WTC11 (cell line): ENCODE measurements at places on chromosomes 12 and 14.

GRCh38 chr12:49031573-49032161 lies 13.1 kb upstream of the PRKAG1 start:
- DNase-seq: no peak

DNA sequence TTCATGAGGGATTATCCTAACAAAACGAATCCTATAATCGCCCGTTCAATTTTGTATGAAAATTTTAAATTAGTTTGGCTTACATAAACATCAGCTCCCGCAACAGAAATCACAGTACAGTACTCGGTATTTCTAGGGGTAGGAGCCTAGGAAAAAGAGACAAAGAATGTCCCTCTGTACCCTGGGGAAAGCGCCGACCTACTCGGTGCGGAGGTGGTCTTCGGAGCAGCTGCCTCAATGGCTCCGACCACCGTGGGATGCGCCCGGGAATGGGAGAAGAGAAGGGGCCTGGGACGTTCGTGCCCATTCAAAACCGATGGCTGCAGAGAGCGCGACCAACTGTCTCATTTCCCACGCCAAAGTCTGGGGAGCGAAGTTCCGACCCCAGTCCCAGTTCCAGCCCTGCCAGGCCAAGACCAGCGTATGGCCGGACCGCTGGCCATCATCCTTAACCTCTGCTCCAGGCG lies 618 bp downstream of the GNPNAT1 start:
- no peak for DNase-seq

DNA sequence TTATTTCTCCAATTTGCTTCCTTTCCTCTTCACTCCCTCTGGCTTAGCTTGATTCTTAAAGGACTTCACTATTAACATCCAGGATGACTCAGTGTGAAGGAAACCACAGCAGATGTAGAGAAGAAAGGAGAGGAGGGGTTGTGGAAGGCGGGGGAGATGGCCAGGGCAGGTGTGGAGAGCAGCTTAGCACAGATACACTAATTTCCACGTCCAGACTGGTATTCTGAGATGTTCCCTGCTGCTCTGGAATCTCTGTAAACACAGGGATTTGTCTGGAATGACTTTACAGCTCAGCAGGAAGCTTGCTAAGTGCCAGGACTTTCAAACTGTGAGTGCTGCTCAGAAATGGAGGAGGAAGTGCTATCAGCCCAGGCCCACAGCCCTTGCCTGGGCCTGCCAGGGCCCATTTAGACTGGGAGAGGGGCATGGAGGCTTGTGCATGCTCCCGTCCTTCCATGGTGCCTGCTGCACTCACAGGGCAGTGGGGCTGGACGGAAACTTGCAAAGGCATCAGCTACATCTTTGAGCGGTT lies 202.5 kb upstream of the DDHD1 start:
- DNase-seq: peak; percentile 57

GRCh38 chr14:29077916-29078315 lies 311.3 kb downstream of the FOXG1 start:
- DNase-seq: no peak

DNA sequence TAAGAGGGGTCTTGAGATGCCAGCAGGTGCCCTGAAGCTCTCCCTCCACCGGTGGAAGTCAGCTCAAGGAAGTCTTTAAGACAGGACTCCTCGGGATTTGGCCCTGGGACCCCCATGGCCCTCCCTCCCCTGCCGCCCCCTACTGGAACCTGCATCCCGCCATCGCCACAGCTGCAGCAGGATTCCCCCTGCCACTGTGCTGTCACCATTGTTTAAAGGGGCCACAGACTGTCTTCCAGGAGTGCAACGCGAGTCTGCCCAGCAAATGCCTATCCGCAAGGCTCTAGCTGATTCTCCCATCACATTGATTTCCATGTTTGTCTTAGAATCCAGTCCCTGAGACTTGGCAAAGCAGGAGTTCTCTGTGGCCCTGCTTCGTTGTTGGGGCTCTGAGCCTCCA lies 770.8 kb upstream of the ALG10B start:
- no peak for DNase-seq

DNA sequence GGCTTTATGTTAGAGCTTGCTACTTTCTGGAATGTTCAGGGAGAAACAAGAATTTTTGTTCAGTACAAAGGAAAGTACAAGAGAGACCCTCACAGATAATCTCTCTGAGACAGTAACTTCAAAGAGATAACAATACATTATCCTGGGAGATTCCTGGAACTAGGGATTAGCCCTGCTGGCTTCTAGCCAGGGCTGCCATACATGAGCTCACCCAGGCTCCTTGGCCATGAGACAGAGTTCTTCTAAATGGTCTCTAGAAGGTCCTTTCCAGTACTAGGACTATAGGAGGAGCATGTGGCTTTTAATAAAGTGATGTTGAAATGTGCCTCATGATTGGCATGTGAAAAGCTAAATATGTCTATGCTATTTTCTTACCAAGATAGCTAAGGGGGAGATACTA lies 342.5 kb downstream of the EMP1 start:
- DNase-seq: no peak

DNA sequence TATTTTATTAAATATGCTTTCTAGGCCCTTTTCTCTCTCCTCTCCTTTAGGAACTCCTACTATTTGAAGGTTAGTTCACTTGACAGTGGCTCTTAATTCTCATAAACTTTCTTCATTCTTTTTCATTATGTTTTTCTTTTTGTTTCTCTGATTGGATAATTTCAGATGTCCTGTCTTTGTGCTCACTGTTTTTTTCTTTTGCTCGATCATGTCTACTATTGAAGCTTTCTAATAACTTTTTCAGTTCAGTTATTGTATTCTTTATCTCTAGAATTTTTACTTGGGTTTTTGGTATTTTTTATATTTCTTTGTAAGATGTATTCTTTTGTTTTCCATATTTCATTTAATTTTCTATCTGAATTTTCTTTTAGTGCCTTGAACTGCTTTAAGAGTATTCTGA lies 215.0 kb downstream of the PLCZ1 start:
- no peak for DNase-seq

- DNase-seq: peak; percentile 53
These were observed 24.3 kb upstream of the EMP1 start for GRCh38 chr12:13171921-13172859.

GRCh38 chr12:130689408-130690405 lies 26.4 kb downstream of the RIMBP2 start:
- no peak for DNase-seq

GRCh38 chr14:23103581-23103980 lies 1.2 kb downstream of the CIROP start:
- no peak for DNase-seq

- DNase-seq: no peak
These were observed 88.9 kb upstream of the SOX5 start for GRCh38 chr12:24038211-24038997.

- no peak for DNase-seq
These were observed 3.1 kb upstream of the ACTR6 start for GRCh38 chr12:100197486-100197885.

- no peak for DNase-seq
These were observed 87.3 kb downstream of the DYRK2 start for GRCh38 chr12:67735868-67736267.

DNA sequence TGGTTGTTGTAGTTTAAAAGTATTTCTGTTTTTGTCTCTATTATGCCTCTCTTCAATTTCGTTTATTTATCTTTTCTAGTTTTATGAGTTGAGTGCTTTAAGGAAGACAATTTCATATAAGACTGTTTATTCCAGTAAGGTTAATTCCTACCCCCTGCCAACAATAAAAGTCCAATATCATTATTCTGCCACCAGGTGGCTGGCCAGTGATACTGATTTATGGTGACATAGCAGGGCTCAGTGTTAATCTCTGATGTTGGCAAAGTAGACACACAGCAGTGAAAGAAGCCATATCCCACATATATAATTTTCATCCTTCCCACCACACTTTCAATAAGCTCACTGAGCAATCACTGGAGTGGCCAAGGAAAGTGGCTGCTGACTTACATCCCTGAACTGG lies 69.0 kb upstream of the BMP4 start:
- DNase-seq: peak; percentile 12

DNA sequence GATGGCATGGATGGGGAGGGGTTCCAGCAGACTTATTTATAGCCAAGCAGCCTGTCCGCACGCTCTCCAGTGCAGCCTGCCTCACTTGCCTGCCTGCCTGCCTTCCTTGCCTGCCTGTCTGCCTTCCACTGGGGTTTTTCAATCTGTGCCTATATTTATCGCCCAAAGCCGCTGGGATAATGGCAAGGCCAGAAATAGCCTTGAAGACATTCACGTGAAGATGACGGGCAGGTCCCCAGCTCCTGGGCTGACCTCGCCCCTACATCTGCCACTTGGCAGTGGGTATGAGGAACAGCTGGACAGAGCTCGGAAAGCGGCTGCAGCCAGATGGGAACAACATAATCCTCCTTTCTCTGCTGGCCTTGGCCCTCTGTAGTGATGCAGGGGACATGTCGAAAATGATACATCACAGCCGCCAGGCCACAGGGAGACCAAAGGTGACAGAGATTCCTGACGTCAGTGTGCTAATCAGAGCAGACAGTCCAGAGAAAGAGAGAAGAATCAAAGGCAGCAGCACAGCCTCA lies 53.3 kb downstream of the PITPNM2 start:
- no peak for DNase-seq

- DNase-seq: no peak
These were observed 17.9 kb upstream of the CLEC7A start for GRCh38 chr12:10147714-10148403.

DNA sequence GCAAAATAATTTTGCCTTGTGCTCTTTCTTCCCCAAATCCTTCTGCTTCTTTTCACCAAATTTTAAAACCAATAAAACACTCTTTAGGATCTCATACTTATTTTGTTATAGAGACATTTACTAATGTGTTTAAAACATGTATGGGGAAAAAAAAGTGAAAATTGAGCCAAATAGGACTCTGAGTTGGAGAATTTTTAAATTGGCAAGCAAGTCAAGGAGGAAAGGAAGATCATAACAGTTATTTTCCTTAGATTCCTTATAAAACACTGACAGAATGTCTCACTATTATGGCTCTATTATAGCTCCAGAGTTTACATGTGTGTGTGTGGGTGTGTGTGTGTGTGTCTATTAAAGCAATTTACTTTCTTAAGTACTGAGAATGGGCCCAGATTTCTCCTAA lies 220.5 kb downstream of the SLC6A15 start:
- DNase-seq: no peak

DNA sequence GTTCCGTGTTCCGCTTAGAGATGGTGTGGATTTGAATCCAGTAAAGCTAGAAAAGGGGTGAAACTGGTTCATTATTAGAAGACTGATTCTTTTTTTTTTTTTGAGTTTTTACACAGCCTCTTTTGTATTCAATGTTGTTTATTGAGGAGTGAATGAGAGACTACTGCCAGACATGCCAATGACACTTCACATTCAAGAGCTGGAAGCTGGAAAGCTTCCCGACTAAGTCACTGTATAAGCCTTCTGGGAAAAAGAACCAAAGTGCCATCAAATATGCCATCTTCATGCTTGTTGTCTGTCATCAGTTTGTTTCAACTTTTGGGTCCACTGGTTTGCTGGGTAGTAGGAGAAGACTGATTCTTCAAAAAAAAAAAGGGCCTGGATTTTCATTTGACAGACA lies 164.8 kb downstream of the ATP23 start:
- no peak for DNase-seq

- no peak for DNase-seq
These were observed 107.0 kb upstream of the CRY1 start for GRCh38 chr12:107200394-107200793.

GRCh38 chr12:95884998-95885397 lies 26.2 kb downstream of the SNRPF start:
- DNase-seq: no peak

GRCh38 chr14:79279645-79280597 lies 931.4 kb downstream of the DIO2 start:
- peak; percentile 15 for DNase-seq

- no peak for DNase-seq
These were observed 187.0 kb downstream of the GRIP1 start for GRCh38 chr12:66491853-66492252.

- DNase-seq: no peak
These were observed 153.8 kb upstream of the KRR1 start for GRCh38 chr12:75665216-75665615.

- no peak for DNase-seq
These were observed 255.8 kb upstream of the CRY1 start for GRCh38 chr12:107349008-107349747.

GRCh38 chr12:124240493-124240892 lies 54.4 kb upstream of the RFLNA start:
- peak; percentile 35 for DNase-seq

DNA sequence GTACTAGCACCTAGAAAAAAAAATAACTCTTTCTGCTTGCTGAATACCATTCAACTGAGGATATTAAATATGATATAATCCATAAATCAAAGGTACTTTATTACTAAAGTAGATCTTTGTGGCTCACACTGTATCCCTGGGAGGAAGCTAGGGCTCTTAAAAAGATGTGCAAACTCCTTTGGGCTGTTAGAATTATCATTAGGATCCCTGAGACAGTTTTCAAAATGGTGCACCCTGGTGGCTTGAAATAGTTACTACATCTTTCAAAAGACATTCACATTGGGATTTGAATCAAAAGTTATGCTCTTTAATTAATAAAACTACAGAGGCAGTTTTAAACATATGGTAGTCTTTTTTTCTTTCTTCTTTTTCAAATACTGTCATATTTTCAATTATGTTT lies 228.5 kb upstream of the G2E3 start:
- no peak for DNase-seq

- DNase-seq: peak; percentile 36
These were observed 19.3 kb downstream of the ZC2HC1C start for GRCh38 chr14:75088566-75089373.

DNA sequence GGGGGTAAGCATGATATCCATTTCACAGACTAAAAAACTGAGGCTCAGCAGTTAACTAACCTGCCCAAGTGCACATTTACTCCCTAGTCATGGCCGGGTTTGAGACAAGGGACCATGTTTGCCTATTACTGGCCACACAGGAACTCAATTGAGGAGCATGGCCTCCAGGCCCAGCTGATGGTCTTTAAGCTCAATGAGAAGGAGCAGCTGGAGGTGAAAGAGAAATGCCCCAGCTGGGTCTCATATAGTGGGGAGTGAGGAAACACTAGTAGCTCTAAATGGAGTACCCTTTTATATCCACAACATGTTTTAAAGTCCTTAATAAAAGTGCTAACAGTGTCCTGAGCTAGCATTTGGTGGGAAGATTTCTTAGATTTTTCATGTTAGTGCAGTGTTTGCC lies 1.6 kb downstream of the TDP1 start:
- no peak for DNase-seq

DNA sequence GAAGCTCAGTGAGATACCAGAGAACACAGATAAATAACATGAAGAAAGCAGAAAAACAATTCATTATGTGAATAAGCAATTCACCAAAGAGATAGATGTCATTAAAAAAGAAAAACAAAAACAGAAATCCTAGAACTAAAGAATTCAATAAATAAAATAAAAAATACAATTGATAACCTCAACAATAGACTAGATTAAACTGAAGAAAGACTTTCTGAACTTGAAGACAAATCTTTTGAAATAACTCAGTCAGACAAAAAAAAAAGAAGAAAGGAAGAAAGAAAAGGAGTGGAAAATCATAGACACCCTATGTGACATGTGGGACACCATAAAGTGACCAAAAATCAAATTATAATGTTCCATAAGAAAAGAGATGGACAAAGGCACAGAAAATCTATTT lies 14.0 kb upstream of the SLC38A1 start:
- no peak for DNase-seq

GRCh38 chr12:90199006-90199405 lies 490.4 kb upstream of the ATP2B1 start:
- no peak for DNase-seq
